ENCODE measurements at places on chromosomes 12 and 14.

DNA sequence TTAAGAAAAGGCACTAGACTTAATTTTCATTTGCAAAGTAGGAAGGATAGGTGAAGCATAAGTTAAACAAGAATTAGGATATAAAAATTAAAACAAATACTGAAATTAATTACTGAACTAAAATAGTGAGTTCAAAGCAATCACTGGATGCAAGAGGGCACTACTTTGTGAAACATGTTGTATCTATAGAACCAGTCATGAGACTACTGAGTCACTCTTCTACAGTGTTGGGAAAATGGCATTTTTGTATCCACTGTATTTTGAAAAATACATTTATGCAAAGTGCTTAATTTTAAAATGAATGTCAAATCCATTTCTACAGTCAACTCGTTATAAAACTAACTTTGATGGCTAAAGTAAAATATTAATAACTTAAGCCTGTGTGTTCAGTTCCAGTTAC lies 47.9 kb downstream of the SEL1L start:
- no peak for DNase-seq

DNA sequence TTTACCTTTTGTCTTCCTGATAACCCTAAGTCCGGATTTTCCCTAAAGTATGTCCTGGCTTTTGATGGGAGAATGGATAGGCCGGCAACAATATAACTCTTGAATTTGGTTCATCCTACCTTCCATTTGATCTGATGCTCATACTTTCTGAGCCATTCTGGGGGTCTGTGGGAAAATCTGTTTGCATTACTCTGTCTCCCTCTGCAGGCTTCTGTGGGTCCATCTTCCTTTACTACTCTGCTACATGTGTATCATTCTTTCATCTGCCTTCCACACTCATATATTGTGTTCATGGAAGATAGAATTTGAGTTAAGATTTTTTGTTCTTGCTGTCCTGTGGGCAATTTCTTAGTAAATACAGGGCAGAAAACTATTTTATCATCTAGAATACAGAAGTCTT lies 101.5 kb downstream of the NAV3 start:
- DNase-seq: no peak

DNA sequence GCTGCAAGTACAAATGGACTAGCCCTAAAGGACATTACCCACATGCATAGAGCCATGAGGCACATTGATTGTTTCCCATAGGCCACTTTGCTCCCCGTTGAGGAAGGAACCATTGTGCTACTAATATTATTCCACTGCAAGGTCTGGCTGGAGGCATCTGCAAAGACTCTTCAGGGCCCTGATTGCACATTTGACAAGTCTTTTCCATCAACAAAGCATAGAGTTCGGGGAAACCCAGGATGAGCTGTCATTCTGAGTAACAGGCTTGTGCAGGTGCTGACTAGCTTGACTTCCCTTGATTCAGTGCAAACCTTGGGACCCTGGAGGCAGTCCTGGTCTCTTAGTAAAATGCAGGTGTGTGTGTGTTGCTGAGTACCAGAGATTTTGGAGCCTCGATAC lies 73.8 kb downstream of the SUSD6 start:
- peak; percentile 20 for DNase-seq

DNA sequence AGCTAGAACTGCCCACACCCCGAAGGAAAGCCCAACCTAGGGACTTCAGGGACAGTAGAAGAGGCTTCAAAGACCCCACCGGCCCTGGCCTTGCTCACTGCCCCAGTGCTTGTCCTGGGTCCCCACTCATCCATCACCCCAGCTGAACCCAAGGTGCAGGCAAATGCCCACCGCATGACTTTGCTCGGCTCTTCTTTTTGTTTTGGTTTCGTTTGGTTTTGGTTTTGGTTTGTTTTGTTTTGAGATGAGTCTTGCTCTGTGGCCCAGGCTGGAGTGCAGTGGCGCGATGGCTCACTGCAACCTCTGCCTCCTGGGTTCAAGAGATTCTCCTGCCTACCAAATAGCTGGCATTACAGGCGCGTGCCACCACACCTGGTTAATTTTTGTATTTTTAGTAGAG lies 9.0 kb downstream of the CCDC85C start:
- DNase-seq: no peak

GRCh38 chr12:24232531-24232930 lies 283.1 kb upstream of the SOX5 start:
- DNase-seq: no peak

GRCh38 chr14:36996857-36997590 lies 175.4 kb downstream of the SLC25A21 start:
- no peak for DNase-seq

DNA sequence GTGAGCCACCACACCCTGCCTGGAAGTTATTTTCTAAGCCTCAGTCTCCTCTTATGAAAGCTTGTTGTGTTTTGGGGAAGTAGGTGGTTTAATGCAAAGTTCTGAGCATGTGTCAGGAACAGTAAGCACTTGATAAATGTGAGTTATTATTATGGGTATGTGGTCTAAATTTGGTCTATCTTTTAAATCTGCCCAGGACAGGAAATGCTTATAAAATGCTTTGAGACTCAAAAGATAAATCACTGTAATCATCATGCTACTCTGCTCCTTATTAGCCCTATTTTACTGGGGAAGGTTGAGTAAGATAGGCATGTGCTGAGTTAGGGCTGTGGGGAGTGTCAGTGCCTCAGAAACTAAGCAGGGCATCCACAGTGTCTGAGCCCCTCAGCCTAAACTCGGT lies 13.1 kb upstream of the SRSF5 start:
- DNase-seq: no peak

- no peak for DNase-seq
Measured at GRCh38 chr12:30756074-30756473, 1.3 kb upstream of the CAPRIN2 start.

- DNase-seq: no peak
Measured at GRCh38 chr12:88471331-88472045, 108.8 kb downstream of the KITLG start.

DNA sequence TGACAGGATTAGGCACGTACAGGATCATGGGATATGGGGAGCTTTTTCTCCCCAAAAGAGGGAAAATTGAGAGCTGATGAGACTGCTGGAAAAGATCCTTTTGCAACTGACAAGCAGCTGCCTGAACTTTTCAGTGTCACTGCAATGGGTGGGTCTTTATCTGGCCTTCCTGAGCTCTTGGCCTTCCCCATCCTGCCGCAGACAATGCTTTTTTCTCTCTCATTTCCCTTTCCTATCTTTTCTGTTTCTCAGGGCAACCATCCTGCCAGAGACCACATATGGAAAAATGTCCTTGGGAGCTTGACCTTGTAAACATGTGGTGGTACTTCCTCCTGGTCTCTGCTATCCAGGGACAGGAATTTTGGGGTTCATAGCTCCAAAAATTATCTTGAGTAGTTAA lies 75.8 kb downstream of the CALM1 start:
- DNase-seq: no peak

DNA sequence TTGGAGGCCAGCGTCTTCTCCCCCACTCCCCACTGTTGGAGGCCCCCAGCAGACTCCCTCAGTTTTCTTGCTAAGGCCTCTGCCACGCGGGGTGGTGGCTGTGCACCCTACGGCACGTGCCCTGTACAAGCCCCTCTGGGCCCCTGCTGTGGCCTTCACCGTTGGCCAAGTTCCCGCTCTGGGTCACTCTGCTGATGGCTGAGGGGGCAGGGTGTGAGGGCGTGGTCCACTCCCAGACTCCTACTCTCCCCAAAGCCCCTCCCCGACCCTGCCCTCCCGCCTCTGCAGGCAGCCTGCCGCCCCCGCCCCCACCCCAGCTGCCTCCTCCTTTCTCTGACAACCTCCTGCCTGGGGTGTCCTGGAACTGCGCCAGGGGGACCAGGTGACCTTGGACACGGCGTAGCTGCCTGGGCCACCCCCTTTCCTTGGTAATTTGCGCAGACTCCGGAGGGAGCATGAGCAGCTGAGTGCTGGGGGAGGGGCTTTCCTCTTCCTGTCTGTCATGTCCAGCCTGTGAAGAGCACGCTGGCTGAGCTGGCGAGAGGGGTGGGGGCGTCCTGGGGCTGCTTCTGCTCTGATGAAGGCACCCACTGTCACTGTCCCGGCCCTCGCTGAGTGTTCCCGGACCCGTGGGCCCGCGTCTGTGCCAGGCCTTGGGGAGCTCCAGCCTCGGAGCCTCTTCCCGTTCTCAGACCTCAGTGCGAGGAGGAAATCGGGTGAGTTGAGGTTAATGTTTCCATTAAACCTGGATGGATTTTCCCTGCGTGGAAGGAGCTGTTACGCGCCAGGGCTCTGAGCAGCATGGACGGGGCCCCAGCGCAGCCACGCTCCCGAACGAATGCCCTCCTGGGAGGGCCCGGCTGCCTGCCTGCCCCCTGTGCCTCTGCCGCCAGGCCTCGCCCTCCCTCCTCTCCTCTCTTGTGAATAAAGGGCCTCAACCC lies 85.0 kb downstream of the KIF26A start:
- DNase-seq: no peak

- DNase-seq: no peak
Measured at GRCh38 chr12:52010152-52010622, 3.4 kb downstream of the TAMALIN start.

GRCh38 chr12:57834086-57834876 lies 12.2 kb downstream of the CTDSP2 start:
- no peak for DNase-seq

GRCh38 chr12:127046467-127046866 lies 1220.5 kb upstream of the TMEM132C start:
- DNase-seq: no peak

DNA sequence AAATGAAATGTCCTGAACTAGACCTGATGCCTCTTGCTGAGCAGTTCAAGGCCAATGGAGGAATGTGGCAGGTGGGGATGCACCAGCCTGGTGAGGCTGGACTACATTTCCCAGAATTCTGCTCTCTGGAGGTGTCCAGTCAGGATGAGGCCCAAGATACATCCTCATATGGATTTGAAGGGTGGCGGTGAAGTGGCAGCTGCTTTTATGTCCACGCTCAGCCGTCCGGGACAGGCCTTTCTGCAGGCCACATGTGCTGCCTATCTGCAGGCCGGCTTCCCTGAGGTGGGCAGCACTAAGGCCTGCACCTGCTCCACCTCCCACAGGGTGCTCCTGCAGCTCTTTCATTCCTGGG lies 230.2 kb downstream of the BCL11B start:
- no peak for DNase-seq

DNA sequence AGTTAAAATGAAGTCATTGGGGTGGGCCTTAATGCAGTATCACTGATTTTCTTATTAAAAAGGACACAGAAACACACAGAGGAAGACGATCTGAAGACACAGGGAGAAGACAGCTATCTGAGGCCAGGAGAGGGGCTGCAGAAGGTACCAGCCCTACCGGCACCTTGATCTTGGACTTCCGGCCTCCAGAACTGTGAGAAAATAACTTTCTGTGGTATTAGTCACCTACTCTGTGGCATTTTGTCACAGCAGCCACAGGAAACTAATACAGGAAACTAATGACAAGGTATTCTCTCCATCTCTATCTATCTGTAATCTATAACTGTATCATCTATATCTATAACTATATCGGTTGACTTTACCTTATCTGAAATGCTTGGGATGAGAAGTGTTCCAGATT lies 1149.5 kb downstream of the BCL11B start:
- DNase-seq: no peak

GRCh38 chr12:113676547-113676946 lies 204.9 kb upstream of the LHX5 start:
- DNase-seq: no peak

GRCh38 chr12:115857160-115857920 lies 420.2 kb downstream of the MED13L start:
- no peak for DNase-seq

DNA sequence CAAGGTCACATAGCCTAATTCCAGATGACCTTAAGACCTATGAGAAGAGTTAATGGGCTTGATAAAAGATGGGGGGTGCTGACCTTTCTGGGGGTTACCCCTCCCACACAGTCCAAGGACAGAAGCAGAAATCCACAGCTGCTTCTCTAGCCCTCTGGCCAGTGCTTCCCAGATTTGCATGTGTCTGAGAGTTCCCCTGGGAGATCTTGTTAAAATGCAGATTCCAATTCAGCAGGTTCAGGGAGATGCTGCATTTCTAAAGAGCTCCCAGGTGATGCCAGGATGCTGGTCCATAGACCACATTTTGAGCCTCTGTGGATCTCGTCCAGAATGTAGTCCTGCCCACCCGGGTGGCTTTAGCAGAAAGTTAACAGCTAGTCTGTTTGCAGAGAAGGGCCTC lies 82.1 kb downstream of the WSCD2 start:
- DNase-seq: no peak

- DNase-seq: no peak
Measured at GRCh38 chr12:103698752-103699560, 111.9 kb downstream of the STAB2 start.

DNA sequence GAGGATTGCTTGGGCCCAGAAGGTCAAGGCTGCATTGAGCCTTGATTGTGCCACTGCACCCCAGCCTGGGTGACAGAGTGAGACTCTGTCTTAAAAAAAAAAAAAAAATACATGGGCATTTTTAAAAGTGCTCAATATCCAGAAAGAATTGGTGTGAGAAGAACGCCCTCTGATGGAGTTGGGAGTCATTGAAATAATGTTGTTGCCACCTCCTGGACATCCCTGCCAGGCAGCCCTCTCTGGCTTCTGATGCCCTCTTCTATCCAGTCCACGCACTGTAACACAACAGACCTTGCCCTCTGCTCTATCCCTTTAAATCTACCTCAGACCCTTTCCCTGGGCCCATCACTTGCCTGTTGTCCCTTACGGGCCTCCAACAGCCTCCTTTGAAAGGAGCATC lies 4.9 kb downstream of the PTGDR start:
- no peak for DNase-seq

DNA sequence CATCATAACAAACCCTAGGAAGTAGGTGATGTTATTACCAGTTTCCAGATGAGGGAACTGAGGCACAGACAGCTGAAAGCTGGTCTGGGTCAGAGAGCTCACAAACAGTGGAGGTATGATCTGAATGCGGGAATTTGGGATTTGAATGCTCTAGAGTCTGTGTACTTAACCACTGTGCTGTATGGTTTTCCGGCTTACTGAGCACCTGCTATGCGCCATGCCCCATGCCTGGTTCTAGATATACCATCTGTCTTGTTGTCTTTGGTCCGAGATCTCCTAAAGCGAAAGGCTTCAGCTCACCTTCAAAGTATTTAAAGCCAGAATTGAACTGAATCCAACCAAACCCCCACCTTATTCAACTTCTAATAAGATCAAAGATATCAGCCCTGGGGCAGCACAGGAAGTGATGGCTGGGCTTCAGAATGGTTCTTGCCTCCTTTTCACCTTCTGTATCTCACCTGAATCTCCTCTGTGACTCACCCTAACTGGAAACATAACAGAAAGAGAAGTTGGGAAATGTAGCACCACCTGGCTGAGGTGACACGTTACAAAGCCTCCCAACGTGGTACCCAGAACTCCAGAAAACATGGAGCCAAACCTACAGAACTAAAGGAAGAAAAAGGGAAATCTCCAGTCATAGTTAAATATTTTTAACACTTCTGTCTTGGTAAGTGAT lies 54.3 kb downstream of the PRMT8 start:
- DNase-seq: no peak

GRCh38 chr12:100858656-100859055 lies 64.1 kb downstream of the ANO4 start:
- DNase-seq: no peak

Measured in stimulated activated CD8-positive, alpha-beta memory T cell treated with anti-CD3 and anti-CD28 coated beads, Interleukin-2, amount 100 ng/mL, for 1 hour (primary cell).